ENCODE measurements at places on chromosomes 2 and 18. TPM values are rescaled to one million over a fixed set of nuclear protein-coding genes. Genes with fewer than 3 reads are reported as not detected.
A peak's percentile ranks its signal among the peaks of the same experiment; 100 is the strongest.

DNA sequence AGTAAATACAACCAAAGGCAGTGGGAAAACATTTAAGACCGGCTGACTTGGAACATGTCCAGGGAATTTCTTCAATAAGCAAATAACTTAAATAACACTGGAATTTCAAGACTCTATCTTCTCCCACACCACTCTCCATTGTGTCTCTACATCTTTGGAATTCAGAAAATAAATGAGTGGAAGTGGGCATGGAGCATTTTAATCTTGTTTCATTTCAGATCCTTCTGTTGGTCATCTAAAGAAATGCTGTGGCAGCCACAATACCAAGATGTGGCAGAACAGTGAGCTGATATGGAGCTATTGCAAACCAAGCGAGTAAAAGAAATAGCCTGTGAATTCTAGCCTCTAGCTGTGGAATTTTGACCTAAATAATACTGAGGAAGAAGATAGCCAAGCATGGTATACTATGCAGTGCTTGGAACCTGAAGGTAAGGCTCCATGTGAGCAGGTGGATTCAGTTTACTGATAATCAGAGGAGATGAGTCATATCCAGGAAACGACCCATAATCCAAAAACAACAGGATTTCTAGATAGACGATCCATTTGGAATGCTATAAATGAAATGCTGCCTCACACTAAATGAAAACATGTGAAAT lies 157.1 kb upstream of the SCN7A start:
- no peak for DNase-seq

GRCh38 chr2:177174486-177174885 lies 38.1 kb upstream of the HNRNPA3 start:
- DNase-seq: no peak

DNA sequence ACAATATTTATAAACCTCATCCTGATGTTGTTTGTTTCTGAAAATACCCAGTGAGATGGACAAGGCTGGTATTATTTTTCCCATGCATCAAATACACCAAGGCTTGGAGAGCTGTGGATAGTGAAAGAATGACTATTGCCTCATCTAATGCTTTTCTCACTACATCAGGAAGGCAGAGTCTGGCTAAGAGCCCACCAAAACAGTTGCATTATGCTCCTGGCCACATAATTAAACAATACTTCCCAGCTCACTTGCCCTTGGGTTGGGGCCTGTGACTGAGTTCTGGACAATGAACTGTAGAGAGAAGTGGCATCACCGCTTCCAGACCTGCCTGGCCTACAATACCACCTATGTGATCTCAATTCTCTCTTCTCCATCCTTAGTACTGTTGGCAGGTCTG lies 46.4 kb upstream of the REEP1 start:
- no peak for DNase-seq

DNA sequence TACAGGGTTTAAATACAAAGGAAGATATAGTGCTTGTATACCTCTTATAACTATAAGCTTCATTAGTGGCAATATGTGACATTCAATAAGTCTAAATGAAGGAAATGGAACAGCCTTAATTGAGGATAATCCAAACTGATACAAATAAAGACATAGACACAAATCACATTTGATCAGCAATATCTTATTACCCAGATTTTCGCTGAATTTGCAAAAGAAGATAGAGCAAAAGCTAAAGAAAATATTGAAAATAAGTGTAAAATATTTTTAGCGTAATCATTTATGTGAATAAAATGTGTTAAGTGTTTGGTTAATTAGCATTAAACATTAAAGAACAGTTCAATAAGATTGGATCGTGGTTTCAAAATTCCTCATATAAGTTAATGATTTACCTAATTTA lies 51.2 kb downstream of the CCDC148 start:
- DNase-seq: no peak

DNA sequence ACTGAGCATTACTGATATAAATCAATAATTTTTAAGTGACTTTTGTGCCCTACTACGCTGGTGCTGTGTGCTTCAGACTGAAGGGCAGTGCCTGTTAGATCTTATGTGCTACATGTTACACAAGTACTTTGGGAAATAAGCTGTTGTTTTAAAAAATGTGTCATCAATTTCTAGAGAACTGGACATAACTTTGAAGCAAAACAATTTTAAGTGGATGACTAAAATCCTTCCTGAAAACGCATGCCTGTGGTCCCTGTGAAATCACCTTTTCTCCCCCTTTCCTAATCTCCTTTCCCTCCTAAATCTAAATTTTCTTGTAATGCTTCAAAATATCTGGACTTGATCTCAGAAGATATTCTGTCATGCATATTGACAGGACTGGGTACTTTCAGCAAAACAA lies 7.1 kb upstream of the IL1RL1 start:
- DNase-seq: no peak

DNA sequence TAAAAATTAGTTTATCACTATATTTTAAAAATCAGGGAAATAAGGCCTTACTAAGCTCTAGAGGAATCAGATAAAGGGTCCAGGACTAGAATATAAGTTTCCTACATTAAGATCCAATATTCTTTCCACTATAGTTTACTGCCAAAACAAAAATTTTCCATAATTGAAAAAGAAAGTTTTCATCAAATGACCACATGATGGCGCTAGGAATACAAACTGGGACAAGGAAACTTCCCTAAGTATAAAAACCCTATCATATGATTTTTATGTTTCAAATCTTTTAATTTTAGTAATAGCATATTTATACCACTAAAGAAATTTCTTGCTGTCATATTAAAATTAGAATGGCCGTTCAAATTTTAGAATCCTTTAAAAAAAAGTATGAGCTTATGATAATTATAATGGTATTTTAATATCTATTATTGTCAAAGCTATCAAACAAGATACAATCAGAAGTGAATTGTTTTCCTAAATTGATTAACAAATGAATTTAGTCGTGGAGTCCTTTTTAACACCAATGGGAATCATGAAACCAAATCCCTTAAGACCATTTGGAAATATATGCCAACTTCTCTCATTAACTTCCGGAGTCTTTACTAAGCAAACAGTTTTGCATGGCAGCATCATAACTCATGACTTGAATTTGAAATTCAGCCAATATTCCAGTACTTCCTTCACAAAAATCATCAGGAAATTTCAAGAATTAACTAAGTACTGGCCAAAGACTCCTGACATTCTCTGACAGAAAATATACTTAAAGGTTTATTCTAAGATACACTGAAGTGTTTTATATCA lies 70.3 kb downstream of the SCN1A start:
- no peak for DNase-seq

DNA sequence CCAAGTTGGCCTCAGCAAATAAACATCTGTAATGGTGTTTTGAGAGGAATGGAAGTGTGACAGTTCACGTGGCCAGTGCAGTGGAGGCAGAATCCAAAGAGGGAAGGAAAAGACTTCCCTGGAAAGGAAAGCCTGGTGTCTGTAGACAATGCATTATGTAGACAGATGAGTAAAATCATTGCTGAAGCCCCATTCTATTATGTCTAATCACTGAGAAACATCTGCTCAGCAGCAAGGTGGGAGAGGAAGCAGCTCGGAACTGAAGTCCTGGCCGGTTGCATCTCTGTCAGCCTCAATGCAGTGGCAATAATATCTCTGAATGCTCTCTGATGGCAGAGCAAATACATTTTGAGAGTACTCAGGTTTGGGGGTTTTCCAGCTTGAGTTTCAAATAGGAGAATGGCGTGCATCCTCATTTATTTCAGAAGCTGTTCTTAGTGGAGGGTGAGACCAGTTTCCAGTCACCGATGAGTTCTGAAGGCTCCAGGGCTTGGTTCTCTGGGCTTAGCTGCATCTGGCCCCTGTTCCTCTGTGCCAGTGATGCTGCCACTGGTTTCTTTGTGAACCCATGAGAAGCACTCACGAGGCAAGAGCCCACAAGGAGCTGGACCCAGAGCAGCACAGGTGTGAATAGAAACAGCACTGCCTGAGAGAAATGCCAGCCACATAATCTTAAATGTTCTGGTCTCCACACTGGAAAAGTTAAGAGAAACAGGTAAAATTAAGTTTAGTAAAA lies 63.3 kb downstream of the RPIA start:
- DNase-seq: no peak

EDAR gene
- total RNA-seq: 5.8 TPM

- no peak for DNase-seq
These were observed 72.5 kb upstream of the SERPINE2 start for GRCh38 chr2:224111576-224111975.

CHRND gene
- not detected for total RNA-seq

NTSR2 gene
- total RNA-seq: not detected

DNA sequence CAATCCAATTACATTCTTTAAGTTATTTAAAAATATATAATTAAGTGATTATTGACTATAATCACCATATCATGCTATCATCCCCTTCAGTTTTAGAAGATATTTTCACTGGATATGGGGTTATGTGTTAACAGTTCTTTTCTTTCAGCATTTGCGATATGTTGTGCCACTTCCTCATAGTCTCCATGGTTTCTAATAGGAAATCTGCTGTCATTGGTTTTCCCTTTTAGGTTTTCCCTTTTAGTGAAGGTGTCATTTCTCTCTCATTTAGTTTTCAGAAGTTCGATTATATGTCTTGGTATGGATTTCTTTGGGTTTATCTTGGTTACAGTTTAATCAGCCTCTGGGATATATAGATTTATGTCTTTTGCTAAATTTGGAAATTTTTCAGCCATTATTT lies 34.8 kb upstream of the EPG5 start:
- no peak for DNase-seq

- no peak for DNase-seq
These were observed 295.6 kb downstream of the ZNF385B start for GRCh38 chr2:179565807-179566206.

VAMP8 gene
- 107 TPM for total RNA-seq

GRCh38 chr2:197711578-197711977 lies 6.4 kb downstream of the MARS2 start:
- no peak for DNase-seq

ERFE gene
- not detected for total RNA-seq

- DNase-seq: no peak
These were observed 37.9 kb downstream of the CCDC150 start for GRCh38 chr2:196677404-196677803.

COL3A1 gene
- not detected for total RNA-seq

CD207 gene
- total RNA-seq: not detected

- DNase-seq: no peak
These were observed 40.5 kb downstream of the CAVIN2 start for GRCh38 chr2:191806396-191806795.

- peak; percentile 11 for DNase-seq
These were observed 4.2 kb upstream of the IL1R1 start for GRCh38 chr2:102138331-102138730.

- no peak for DNase-seq
These were observed 833.1 kb upstream of the NXPH2 start for GRCh38 chr2:139613264-139613663.

GRCh38 chr2:240631548-240632305 lies 6.4 kb downstream of the GPR35 start:
- DNase-seq: no peak

DNA sequence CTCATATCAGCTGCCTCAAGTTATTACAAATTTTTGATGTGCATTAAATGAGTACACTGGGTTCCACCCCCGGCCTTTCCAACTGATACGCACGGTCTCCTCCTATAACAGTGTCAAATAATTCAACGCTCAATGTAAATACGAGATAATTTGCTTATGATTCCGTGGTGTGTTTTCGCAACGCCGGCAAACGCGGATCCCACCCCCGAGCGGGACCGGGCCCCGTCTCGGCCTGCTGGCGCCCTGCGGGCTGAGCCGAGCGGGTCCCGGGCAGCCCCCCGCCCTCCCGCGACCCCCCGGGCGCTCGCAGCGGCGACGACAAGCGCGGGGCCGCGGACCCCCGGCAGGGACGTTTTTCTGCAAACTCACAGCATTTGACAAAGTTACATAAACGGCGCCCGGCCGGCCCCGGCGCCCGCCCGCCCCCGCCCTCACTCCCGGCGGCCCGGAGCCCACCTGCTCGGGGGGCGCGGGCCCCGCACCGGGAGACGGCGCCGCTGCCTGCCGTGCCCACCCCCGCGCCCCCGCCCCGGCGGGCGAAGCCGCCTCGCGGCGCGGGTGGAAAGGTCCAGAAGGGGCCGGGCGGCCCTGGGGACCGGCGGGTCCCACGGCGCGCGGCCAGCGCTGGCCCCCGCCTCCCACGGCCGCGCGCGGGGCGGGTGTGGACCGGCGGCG lies 762 bp downstream of the HDAC4 start:
- DNase-seq: peak; percentile 22

DNA sequence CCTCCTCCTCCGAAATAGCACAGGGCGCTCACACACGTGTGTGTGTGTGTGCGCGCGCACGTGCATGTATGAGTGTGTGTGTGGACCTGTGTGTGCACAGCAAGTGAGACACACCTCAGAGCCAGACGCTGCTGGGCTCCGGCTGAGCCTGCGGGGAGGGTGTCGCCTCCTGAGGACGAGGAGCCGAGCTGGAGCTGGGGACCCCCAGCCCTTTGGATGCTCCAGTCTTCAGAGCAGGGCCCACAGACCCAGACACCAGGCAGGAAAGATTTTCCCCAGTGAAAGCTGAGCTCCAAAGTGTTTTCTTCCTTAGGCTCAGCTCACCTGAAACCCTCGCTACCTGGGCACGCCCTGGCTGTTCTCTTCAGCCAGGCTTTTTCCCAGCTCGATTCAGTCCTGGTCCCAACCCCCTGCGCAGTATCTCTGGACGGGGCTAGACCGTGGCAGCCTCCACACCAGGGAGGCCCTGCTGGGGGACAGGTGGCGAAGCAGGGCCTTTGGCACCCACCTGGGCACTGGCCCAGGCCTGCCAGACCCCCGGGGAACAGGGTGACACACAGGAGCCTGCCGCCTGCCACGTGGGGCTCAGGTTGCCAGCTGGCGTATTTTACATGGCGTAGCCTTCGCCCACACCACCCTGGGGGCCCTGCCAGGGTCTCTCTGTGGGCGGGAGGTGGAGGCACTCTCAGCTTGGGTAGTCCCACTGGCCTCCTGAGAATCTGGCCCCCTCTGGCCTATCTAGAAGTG lies 36.2 kb downstream of the PDIA6 start:
- DNase-seq: no peak

- DNase-seq: no peak
These were observed 81.1 kb downstream of the PAX3 start for GRCh38 chr2:222217712-222218111.

- no peak for DNase-seq
These were observed 240.7 kb upstream of the EPAS1 start for GRCh38 chr2:46056541-46056940.

GRCh38 chr2:221896505-221897151 lies 324.5 kb upstream of the EPHA4 start:
- DNase-seq: no peak

GRCh38 chr2:216696751-216697560 lies 1.6 kb upstream of the IGFBP5 start:
- no peak for DNase-seq

DNA sequence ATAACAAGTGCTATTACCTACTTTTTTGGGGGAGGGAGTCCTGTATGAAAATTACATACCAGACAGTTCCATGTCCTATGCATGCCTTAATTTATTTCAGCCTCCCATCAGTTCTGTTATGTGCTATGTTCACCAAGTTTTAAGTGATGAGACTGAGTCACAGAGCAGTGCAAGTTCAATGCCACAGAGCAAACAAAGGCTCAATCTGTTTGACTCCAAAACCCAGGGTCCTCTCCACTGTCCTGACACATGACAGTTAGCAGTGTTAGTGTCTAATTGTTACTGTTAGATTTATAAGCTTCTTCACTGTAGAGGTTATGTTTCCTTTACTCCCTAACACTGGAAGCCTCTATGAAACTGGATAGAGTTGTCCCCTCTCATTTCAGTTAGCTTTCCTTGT lies 498.0 kb downstream of the PARD3B start:
- DNase-seq: no peak
